Hematopoietic multipotent progenitor cell treated with erythropoietin and hydrocortisone succinate and interleukin-3 and kit ligand, for 17 days (in vitro differentiated cells): ENCODE measurements at places on chromosomes 6 and 20.

DNA sequence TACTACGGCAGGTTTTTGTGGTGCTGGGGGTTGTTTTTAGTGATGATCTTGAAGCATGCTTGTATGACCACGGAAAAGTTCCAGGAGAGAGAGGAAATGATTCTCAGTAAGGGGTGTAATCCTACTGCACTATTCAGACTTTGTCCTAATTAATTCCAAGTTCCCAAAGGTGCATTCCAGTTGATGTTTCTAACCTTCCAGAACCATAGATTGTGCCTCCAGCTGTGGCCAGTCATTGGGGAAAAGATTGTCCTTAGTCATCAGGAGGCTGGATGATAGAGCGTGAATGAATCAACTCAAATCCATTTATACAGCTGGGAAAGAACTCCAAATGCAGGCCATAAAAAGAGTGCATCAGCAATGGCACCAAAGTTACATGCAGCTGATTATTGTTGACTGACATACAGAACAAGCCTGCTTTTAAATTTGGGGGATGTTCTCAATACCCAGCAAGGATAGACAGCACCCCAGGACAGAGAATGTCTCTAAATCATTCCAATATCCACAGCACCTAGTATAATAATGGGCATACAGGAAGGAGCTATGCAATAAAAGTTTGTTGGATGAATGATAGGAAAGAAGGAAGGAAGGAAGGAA, 27.8 kb upstream of the PKHD1 start:
- DNase-seq = no peak

GRCh38 chr6:132246120-132246617, 155.1 kb downstream of the MOXD1 start:
- no peak for DNase-seq

GRCh38 chr20:46963758-46964617, 69.3 kb downstream of the EYA2 start:
- no peak for DNase-seq

DNA sequence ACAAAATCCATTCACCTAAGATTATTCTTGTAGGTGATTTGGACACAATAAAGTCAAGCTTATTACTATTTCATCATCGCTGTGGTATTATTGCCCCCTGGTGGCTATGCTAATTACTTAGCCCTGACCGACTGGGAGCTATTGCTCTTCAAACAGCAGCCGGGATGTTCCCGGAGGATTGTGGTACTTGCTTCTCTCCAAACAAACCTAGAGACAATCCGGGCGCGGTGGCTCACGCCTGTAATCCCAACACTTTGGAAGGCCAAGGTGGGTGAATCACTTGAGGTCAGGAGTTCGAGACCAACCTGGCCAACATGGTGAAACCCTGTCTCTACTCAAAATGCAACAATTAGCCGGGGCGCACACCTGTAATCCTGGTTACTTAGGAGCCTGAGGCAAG, 15.4 kb upstream of the STMND1 start:
- DNase-seq = no peak

DNA sequence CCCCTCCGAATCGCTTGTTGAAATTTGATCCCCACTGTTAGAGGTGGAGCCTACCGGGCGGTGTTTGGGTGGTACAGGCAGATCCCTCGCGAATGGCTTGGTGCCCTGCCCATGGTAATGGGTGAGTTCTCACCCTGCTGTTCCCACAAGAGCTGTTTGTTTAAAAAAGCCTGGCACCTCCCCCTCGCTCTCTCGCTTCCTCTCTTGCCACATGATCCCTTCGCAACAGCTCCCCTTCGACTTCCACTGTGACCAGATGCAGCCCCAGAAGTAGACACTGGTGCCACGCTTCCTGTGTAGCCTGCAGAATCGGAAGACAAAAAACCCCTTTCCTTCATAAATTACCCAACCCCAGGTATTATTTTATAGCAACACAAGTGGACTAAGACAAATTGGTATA, 292.2 kb upstream of the QKI start:
- no peak for DNase-seq

DNA sequence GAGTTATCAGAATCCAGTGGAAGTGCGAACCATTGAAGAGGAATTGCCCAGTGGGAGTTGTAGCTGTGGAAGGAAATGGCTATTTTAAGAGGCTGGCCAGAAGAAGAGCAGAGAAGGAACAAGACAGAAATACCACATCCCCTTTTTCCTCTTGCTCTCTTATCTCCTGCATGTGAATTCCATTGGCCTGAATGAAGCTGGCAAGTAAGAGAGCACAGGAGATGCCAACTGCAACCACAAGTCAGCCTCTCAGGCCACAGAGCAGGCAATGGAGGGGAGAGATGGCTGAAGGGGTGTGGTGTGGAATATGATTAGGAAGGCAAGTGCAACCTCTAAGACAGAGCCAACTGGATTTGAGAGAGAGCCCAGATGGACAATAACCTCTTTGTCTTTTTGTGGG, 362.7 kb upstream of the IMPG1 start:
- no peak for DNase-seq

DNA sequence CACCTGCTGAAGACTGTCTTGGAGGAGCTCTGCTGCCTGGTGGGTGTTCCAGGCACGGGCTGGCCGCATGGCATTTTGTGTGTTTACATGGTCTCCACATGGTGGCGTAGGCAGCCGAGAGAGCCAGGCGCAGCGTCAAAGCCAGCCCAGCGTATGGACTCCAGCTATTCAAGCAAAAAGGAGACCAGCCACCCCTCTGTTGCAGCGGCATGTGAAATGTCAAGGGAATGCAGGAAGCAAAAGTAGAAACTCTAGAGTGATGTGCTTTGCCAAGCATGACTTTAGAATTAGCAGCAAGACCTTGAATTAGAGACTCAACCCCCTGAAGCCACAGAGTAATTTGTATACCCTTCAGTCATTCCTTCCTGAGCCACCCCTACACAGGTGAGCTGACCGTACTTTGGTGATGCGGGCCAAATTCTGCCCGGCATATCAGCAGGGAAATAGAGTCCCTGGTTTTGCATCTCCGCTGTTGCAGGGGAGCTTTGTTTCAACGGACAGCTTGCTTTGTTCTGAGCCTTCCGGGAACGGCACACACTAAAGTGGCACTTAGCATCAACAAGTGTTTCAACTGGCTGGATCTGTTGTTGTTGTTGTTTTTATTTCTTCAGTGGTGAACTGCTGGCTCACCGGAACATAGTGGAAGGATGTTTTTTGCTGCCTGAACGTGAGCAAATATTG, 48.5 kb downstream of the FNDC1 start:
- DNase-seq = no peak

- DNase-seq = no peak
Measured at GRCh38 chr6:159390381-159390780, 221.2 kb downstream of the FNDC1 start.

DNA sequence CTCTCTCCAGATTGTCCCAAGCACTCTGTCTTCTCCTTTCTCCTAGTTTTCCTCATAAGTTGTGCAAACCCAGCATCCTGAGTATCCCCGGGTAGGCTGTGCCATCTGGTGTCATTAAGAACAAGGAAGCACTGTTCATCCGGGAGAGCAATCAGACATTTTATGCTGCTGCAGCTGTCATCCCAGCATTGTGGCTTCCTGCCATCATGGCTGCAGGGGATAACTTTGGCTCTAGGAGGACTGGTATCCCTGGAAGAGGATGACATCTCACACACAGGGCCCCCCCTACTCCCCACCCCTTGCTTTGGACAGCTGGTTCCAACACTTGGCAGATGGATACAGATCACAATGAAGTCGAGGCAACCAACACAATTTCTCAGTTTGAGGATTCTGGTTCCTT, 1195.1 kb upstream of the MAP3K7 start:
- no peak for DNase-seq

- no peak for DNase-seq
Measured at GRCh38 chr6:142031035-142031434, 101.7 kb upstream of the GJE1 start.

DNA sequence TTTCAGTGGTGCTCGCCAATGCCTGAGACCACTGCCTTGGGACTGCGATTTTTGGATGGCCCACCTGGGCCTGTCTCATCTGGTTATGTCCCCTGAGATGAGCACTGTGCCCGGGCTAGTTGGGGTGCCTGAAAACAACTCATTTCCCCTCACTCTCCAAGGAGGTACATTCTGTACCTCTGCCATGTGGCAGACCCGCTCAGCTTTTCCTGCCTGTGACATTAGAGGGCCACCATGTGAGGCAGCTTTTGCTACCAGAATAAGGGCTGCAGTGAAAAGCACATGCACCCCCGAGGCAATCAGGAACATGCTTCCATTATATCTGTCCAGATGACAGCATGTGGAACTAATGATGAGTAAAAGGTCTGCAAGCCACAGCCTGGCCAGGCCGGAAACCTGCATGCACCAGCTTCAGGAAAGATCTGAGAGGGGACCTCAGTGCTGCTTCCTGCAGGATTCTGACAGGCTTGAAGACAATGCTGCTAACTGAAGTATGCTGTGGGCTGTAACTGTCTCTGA, 11.3 kb upstream of the SRSF6 start:
- no peak for DNase-seq

- DNase-seq = no peak
Measured at GRCh38 chr6:88220493-88220892, 54.3 kb upstream of the CNR1 start.

DNA sequence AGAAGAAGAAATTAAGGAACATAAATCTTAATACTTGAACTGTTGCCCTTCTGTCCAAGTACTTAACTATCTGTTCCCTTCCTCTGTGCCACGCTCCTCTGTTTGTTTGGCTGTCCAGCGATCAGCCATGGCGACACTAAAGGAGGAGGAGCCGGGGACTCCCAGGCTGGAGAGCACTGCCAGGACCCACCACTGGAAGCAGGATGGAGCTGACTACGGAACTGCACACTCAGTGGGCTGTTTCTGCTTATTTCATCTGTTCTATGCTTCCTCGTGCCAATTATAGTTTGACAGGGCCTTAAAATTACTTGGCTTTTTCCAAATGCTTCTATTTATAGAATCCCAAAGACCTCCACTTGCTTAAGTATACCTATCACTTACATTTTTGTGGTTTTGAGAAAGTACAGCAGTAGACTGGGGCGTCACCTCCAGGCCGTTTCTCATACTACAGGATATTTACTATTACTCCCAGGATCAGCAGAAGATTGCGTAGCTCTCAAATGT, 17.1 kb downstream of the IRF4 start:
- DNase-seq = no peak

- DNase-seq = no peak
Measured at GRCh38 chr6:125075741-125076481, 77.7 kb upstream of the TPD52L1 start.

- DNase-seq = no peak
Measured at GRCh38 chr20:19268426-19268825, 56.0 kb downstream of the SLC24A3 start.

DNA sequence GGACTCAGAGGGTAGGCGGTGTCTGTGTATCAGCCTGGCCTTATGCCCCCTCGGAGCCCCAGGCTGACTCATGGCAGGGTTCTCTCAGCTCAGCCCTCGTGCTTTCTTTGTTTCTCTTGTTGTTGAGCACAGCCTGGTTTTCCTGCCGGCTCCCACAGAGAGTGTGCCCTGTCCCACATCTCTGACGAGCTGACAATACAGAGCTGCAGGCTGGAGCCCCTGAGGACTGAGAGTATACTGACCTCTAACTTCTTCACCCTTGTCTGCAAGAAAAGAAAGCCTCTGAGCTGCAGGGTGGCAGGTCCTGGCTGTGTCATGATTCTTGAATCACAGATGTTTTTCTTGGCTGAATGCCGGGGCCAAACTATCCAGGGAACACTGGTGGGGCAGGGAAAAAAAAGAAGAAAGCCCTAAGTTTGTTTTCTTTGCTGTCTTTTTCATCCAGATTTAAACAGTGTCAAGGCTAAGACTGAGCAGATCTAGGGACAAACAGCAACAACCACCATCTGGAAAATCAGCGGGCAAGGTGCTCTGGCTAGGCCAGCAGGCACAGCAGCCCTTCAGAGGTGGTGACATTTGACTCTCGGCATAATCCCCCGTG, 63.3 kb upstream of the ZNF133 start:
- no peak for DNase-seq

GRCh38 chr6:56850626-56851025, 104.3 kb upstream of the BEND6 start:
- no peak for DNase-seq

DNA sequence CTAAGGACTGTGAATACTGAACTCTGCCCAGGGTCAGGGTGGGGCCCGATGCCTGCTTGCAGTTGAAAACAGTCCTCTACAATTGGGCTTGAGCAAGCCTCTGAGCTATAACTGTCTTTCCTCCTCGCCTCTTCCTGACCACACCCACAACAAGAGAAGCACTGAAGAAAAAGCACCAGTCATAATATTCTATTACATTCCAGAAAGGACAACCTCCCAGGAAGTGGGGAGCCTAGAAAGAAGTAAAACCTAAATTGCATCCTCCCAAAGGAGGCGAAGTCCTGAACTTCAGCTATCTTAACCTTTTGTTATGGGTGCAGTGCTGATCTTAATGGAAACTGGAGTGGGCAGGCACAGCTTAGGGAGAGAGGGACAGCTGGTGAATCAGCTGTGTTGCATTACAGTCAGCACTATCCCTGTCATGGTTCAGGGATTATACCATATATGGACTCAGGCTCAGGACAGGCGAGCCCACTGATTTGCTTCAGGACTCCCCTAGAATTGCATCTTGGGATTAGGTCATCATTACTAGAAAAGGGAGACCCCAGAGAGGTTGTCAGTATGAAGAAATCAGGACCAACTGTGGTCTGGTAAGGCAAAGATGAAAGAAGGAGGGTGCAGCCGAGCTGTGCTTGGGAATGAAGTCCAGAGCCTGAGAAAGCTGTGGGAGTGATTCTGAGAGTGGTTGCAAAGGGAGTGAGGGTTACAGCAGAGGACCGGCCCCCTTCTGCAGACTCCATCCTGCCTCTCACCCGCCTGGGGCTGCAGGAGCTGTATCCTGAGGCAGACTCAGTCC, 18.3 kb upstream of the TRAM2 start:
- no peak for DNase-seq

DNA sequence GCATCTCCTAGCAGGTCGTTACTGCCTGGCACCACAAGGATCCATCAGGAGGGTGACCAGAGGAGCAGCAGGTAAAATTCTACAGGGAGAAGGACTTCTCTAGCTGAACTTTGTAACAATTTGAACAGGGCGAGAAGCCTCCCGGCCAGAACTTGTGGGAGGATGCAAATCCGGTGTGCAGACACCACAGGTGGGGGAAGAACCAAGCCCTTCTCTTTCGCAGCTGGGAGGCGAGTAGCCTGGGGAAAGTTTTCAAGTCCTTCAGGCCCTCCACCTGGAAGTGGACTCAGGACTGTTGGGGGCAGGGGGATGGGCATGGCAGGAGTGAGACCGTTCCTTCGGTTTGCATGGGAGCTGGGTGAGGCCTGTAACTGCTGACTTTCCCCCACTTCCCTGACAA, 42.7 kb upstream of the FAM210B start:
- no peak for DNase-seq
